ENCODE measurements at places on chromosomes 3 and 15.
A peak's percentile ranks its signal among the peaks of the same experiment; 100 is the strongest.

GRCh38 chr3:5001135-5001534 is 21.9 kb downstream of the BHLHE40 start:
- H3K27ac ChIP-seq: no peak overlapping the region
- H3K4me1 ChIP-seq: peaks cover 36% of the 10 kb centered on the region
- H3K27me3 ChIP-seq: no peaks in the 10 kb centered on the region
- H3K4me3 ChIP-seq: no peak overlapping the region

GRCh38 chr3:105614288-105615030 is 247.8 kb downstream of the ALCAM start:
- H3K4me3 ChIP-seq: no peak overlapping the region
- no peaks in the 10 kb centered on the region for H3K36me3 ChIP-seq
- H3K27me3 ChIP-seq: no peaks in the 10 kb centered on the region
- DNase-seq: peak; percentile 41
- peaks cover 23% of the 10 kb centered on the region for H3K4me1 ChIP-seq

- no peaks in the 10 kb centered on the region for H3K27me3 ChIP-seq
- peaks cover 23% of the 10 kb centered on the region for H3K4me1 ChIP-seq
- no peak for DNase-seq
- H3K4me3 ChIP-seq: no peak overlapping the region
These were observed 55.0 kb upstream of the CHD2 start for GRCh38 chr15:92845126-92845508.

DNA sequence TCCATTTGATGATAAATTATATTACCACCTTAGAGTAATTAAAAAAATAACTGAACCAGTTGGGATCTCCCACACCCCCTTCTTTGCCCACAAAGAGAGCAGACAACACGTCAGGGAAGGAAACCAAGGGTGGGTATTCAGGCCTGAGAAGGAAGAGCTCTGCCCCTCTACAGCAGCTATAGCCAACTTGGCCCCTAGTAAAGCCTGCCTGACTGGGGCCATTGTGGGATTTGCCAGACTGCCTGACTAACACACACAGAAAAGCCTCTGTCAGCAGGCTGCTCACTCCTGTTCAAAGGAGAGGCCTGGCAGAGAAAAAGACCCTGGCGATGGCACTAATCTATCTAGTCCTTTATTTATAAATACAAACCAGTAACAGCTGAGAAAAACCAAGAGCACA is 41.4 kb downstream of the ATP8B4 start:
- DNase-seq: no peak
- no peak overlapping the region for H3K4me3 ChIP-seq
- no peaks in the 10 kb centered on the region for H3K27me3 ChIP-seq
- no peak overlapping the region for H3K27ac ChIP-seq
- H3K4me1 ChIP-seq: no peaks in the 10 kb centered on the region
